ENCODE measurements at places on chromosomes 5 and 9.

- H3K27ac ChIP-seq = no peak overlapping the region
- DNase-seq = no peak
- H3K4me1 ChIP-seq = peaks cover 2% of the 10 kb centered on the region
- H3K36me3 ChIP-seq = no peaks in the 10 kb centered on the region
- H3K27me3 ChIP-seq = no peaks in the 10 kb centered on the region
- H3K4me3 ChIP-seq = no peak overlapping the region
These were observed 19.2 kb downstream of the KCTD16 start for GRCh38 chr5:144189800-144190429.

GRCh38 chr5:93926831-93927620 is 185.6 kb upstream of the POU5F2 start:
- DNase-seq = no peak
- H3K4me3 ChIP-seq = no peak overlapping the region
- H3K27me3 ChIP-seq = no peaks in the 10 kb centered on the region
- H3K4me1 ChIP-seq = no peaks in the 10 kb centered on the region
- no peak overlapping the region for H3K27ac ChIP-seq

DNA sequence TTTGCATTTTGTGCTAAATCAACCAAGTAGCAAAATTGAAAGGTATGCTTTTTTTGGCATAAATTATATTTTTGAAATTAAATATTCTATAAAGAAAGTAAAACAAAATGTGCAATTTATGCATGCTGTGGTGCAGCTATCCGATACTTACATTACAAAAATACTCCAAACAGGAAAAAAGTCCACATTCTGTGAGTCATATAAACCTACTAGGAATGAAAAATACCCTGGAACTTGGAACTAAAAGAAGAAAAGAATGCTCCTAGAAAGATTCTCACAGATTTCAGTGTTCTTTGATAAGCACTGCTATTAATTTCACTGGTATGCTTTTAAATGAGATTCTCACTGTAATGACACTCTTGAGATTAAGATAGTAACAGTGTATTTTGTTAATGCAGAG is 92.6 kb downstream of the OSMR start:
- H3K4me3 ChIP-seq = no peak overlapping the region
- DNase-seq = no peak
- no peaks in the 10 kb centered on the region for H3K27me3 ChIP-seq
- H3K27ac ChIP-seq = no peak overlapping the region
- no peaks in the 10 kb centered on the region for H3K4me1 ChIP-seq

GRCh38 chr9:134619983-134620661 is 21.5 kb upstream of the COL5A1 start:
- no peaks in the 10 kb centered on the region for H3K27me3 ChIP-seq
- peak; percentile 49 for DNase-seq
- no peaks in the 10 kb centered on the region for H3K36me3 ChIP-seq

GRCh38 chr9:36092509-36093215 is 43.9 kb upstream of the GLIPR2 start:
- H3K4me1 ChIP-seq = no peaks in the 10 kb centered on the region
- DNase-seq = no peak
- H3K27ac ChIP-seq = no peak overlapping the region
- H3K4me3 ChIP-seq = no peak overlapping the region

DNA sequence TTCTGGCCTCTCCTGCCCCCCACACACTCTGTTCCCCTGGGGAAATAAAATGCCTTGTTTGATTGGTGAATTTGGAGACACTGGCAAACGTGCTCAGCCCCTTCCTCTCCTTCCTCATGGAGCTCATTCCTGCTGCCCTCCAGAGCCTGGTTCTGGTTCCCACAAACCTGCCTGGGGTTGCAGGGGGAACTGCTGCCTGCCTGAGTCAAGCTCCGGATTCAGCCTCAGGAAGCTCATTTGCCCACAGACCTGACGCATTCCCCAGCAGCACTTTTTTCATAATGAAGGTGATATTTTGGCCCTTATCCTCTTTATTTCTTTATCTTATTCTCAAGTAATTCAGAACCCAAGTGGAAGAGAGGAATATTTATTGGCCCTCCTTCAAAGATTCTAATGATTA is 140.5 kb downstream of the TTLL11 start:
- no peaks in the 10 kb centered on the region for H3K27me3 ChIP-seq
- no peak overlapping the region for H3K27ac ChIP-seq
- no peaks in the 10 kb centered on the region for H3K36me3 ChIP-seq
- no peaks in the 10 kb centered on the region for H3K4me1 ChIP-seq
- H3K4me3 ChIP-seq = no peak overlapping the region

DNA sequence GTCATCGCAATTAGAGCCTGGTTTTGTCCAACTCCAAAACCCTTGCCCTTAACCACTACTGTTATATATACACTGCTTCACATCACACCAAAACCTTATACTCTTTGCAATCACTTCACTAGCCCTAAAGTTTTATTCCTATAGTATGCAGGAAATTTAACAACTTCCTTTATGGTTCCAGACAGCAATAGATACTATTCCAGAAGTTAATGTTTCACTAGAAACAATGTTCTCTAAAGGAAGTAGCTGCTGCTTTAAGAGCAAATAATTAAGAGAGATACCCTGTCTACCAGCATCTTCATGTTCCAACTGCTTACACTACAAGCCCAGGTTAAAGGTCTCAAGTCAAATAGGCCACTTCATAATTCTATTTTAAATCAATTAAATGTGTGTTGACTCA is 22.0 kb downstream of the FREM1 start:
- no peak overlapping the region for H3K4me3 ChIP-seq
- H3K36me3 ChIP-seq = no peaks in the 10 kb centered on the region

- no peaks in the 10 kb centered on the region for H3K27me3 ChIP-seq
- no peak for DNase-seq
- H3K27ac ChIP-seq = peak overlapping the region; percentile 72
- no peak overlapping the region for H3K4me3 ChIP-seq
- H3K36me3 ChIP-seq = no peaks in the 10 kb centered on the region
These were observed 15.4 kb downstream of the CPEB4 start for GRCh38 chr5:173903396-173904140.

DNA sequence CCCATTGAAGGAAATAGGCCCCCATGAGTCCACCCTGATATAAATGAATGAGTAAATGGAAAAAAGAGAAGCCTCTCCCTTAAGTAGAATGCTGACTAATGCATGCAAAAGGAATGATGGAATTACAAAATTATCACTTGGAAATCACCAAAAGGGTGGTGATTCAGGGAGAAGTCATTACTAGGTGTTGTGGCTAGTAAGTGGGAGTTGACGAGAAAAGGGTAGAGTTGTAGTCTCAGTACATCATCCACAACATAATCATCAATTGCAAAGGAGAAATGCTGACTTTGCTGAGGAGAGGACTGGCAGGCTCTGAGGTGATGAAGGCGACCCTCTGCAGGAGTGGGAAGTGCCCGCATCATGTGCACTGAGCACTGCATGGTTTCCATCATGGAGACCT is 201.5 kb upstream of the S1PR3 start:
- H3K27me3 ChIP-seq = no peaks in the 10 kb centered on the region
- H3K4me3 ChIP-seq = no peak overlapping the region
- H3K27ac ChIP-seq = no peak overlapping the region
- H3K36me3 ChIP-seq = no peaks in the 10 kb centered on the region

DNA sequence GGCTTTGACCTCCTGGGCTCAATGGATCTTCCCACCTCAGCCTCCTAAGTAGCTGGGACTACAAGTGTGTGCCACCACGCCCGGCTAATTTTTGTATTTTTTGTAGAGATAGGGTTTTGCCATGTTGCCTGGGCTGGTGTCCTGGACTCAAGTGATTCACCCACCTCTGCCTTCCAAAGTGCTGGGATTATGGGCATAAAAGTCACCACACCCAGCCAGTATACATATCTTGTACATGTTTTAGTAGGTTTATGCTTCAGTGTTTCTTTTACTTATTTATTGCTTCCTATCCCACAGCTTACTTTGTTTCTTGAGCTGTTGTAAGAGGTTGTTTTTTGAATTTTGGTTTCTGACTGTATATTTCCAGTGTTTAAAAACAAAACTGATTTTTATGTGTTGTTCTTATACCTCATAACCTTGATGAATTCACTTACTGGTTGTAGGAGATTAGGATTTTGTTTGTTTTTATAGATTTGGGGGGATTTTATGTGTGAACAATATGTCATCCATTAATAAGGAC is 12.9 kb downstream of the FBXW5 start:
- DNase-seq = no peak
- H3K27ac ChIP-seq = no peak overlapping the region
- H3K4me3 ChIP-seq = no peak overlapping the region
- no peaks in the 10 kb centered on the region for H3K27me3 ChIP-seq
- peaks cover 2% of the 10 kb centered on the region for H3K4me1 ChIP-seq

- H3K27ac ChIP-seq = no peak overlapping the region
- H3K36me3 ChIP-seq = no peaks in the 10 kb centered on the region
- no peak overlapping the region for H3K4me3 ChIP-seq
- no peaks in the 10 kb centered on the region for H3K4me1 ChIP-seq
- DNase-seq = no peak
These were observed 205.5 kb downstream of the TMC1 start for GRCh38 chr9:72726947-72727346.

- H3K27me3 ChIP-seq = no peaks in the 10 kb centered on the region
- DNase-seq = no peak
- H3K4me3 ChIP-seq = no peak overlapping the region
- H3K4me1 ChIP-seq = no peaks in the 10 kb centered on the region
- H3K36me3 ChIP-seq = no peaks in the 10 kb centered on the region
These were observed 128.3 kb downstream of the SLF1 start for GRCh38 chr5:94746731-94747124.

- no peaks in the 10 kb centered on the region for H3K4me1 ChIP-seq
- H3K4me3 ChIP-seq = peak overlapping the region; percentile 16
- H3K27me3 ChIP-seq = no peaks in the 10 kb centered on the region
- H3K36me3 ChIP-seq = no peaks in the 10 kb centered on the region
- H3K27ac ChIP-seq = no peak overlapping the region
These were observed 46.1 kb upstream of the CER1 start for GRCh38 chr9:14768405-14769229.

DNA sequence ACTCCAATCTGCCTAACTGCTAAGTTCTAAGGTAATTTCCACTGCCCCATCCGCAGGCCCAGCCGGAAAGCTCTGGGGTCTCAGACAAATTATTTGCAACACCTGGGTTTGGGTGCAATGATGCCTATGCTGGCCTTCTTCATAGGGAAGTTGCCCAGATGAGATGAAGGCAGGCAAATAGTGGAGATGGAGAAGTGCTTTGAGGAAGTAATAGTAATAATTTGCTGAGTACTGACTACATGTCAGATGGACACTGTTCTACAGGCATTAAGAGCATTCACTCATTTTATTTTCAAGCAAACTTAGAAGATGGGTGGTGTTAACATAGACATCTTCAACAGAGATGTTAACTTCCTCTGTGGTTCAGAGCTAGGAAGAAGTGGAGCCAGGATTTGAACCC is 3.8 kb downstream of the PCDH12 start:
- no peak overlapping the region for H3K4me3 ChIP-seq
- no peak overlapping the region for H3K27ac ChIP-seq
- no peak for DNase-seq
- peaks cover 3% of the 10 kb centered on the region for H3K36me3 ChIP-seq
- no peaks in the 10 kb centered on the region for H3K27me3 ChIP-seq

GRCh38 chr5:16736158-16736995 is 119.6 kb upstream of the RETREG1 start:
- no peaks in the 10 kb centered on the region for H3K27me3 ChIP-seq
- no peak overlapping the region for H3K4me3 ChIP-seq
- no peaks in the 10 kb centered on the region for H3K36me3 ChIP-seq
- no peaks in the 10 kb centered on the region for H3K4me1 ChIP-seq
- no peak for DNase-seq
- no peak overlapping the region for H3K27ac ChIP-seq

- H3K4me1 ChIP-seq = no peaks in the 10 kb centered on the region
- H3K4me3 ChIP-seq = no peak overlapping the region
- H3K27ac ChIP-seq = no peak overlapping the region
- no peaks in the 10 kb centered on the region for H3K27me3 ChIP-seq
- DNase-seq = no peak
- H3K36me3 ChIP-seq = no peaks in the 10 kb centered on the region
These were observed 118.6 kb downstream of the ADAMTS2 start for GRCh38 chr5:179226696-179227095.

DNA sequence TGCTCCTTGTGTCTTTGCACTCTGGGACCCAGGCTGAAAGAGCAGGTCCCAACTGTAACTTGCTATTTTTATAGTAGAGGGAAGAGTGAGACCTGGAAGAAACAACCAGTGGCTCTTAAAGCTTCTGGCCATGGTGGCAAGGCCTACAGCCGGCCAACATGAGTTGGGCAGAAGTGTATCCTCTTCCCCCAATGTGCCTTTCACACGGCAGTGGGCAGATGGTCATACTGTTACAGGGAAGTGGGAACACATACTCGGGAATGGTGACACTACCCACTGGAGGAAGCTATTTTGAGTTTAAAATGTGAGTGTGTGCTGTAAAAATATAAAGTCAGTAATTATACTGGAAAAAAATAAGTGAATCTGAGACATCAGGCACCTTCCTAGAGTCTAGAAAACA is 116.0 kb downstream of the MVB12B start:
- DNase-seq = peak; percentile 19
- no peak overlapping the region for H3K27ac ChIP-seq
- no peaks in the 10 kb centered on the region for H3K4me1 ChIP-seq
- H3K4me3 ChIP-seq = no peak overlapping the region
- no peaks in the 10 kb centered on the region for H3K27me3 ChIP-seq

GRCh38 chr9:87276327-87276841 is 221.3 kb upstream of the DAPK1 start:
- DNase-seq = no peak
- no peaks in the 10 kb centered on the region for H3K27me3 ChIP-seq
- H3K4me3 ChIP-seq = no peak overlapping the region
